Stimulated activated CD4-positive, alpha-beta T cell treated with anti-CD3 and anti-CD28 coated beads, Interleukin-4, amount 100 ng/mL, for 4 hours (primary cell): ENCODE measurements at places on chromosomes 7 and 10.
A peak's percentile ranks its signal among the peaks of the same experiment; 100 is the strongest.

DNA sequence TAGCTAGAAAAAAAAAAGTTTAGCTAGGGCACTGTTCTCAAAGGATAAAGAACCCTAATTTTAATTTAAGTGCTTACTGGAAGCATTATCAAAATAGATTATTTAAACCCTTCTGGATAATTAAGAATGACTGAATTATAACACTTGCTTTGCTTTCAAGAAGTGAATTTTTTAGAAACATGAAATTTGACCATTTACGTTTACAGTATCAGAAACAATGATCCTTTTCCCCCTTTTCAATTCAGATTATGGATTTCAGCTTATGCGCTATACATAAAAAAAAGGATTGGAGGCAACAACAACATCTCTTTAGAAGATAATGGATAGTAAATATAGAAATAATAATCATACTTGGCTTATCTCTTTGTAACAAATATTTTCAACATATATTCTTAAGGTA lies 39.2 kb downstream of the CREM start:
- DNase-seq, result no peak

DNA sequence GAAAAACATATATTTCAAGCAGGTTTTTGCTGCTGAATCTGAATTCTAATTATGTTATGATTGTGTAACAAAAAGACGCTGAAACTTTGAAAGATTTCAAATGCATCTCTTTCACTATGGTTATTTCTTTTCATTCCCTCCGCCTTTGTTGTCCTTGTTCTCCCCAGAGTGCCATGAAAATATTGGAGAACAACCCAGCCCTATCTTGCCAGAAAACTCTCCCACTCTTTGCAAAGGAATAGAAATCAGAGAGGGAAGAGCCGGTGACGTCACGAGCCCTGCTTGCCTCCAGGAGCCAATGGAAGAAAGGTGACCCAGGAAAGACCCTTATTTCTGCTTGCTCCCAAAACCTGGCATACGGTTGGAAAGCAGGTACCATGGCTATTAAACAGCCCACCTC lies 3.4 kb downstream of the GFRA1 start:
- DNase-seq, result no peak

DNA sequence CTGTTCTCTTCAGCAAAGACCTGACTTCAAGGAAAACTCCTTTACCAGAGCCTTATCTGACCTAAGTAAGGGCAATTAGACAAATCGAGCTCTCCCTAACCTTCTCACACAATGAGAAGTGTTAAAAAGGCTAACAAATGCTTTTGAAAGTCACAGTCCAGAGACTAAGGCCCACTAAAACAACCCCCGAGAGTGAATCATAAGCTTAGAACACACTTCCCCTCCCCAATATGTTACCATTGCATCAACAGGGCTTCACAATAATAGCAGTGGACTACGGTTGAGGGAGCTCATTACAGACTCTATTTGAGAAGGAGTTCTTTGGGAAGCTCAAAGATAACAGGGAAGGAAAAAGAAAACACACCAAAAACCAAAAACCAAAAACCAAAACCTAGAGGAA lies 28.6 kb upstream of the ZEB1 start:
- DNase-seq, result no peak

DNA sequence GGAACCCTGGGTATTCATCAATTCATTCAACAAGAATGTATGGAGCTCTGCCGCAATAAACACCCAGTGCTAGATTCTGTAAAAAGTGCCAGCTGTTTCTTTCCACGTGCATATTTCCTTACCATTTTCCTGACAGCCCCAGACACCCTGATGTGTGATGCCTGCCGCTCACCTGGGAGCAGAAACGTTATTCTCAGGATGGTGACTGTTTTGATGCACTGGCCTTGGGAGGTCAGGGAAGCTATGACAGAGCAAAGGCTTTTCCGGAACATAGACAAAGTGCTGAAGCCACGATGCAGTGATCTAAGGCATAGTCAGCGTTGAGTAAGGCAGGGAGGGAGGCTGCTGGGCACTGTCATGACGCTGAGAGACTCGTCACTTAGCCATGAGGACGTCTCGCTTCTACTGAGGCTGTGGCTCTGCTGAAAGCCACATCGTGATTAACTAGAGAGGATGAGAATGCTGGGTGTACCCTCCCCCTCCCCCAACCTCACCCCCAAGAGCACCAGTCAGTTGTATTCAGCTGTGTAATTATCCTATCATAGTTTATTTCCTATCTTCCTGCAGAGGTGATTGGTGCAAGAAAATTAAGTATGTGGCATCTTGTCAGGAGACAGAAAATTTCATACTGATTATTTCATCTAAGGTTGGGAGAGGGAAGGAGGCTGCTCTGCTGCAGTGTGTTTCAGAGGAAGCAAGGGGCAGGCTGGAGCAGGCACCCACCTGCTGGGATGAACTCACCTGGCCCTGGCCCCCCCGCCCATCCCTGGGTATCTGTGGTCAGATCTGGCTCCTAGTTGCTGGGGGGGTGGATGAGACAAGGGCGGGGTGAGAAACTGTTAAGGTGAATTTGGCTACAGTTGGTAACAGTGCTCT lies 48.8 kb upstream of the SMNDC1 start:
- peak; percentile 56 for DNase-seq

DNA sequence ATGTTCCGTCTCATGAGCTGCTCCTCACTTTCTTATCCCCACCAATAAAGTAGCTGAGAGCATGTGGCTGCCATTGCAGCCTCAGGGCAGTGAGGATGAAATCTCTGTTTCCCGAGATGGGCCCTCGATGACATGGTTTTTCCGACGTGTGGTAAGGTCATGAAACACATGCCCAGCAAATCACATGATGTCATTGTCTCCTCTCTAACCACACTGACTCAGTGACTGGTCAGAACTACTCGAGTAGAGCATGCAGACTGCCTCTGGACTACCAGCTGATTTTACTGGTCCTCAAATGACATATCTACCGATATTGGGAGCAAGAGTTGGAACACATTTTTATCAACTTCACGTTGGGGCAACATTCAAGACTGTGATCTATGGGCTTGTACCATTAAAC lies 786.1 kb downstream of the CNTNAP2 start:
- no peak for DNase-seq

GRCh38 chr10:116056445-116057293 lies 216.3 kb downstream of the GFRA1 start:
- no peak for DNase-seq

DNA sequence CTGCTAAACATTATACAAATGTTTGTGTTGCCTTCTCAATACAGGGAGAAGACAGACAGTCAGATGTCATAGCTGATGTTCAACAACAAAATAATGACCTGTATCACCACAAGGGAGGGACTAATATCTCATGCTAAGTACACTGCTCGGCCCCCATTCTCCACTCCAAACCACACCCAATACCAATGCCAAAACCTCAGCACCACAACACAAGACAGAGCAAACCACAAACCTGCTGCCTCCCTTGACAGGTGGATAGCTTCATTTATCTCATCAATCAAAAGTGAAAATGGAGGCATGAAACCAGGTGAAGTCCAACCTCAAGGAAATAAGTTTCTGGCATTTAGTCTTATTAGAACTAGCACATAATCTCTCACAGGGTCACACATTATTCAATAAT lies 109.5 kb downstream of the PARD3 start:
- no peak for DNase-seq

DNA sequence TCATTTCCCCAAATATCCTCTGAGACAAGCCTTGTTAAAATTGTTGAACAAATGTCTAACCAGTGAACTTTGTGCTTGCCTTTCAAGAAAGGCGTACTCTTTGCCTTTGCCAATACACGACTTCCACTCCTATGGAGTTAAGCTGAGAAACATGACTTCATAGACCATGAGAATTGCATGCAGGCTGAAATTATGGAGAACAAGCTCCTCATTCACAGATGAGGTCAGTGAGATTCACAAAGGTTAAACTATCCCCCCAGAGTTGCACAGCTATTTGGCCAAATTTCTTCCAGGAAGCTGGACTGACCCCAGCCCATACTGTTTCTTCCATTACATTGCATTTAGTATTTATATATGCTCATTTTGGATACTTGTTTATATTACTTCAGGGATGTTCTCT lies 221.4 kb upstream of the SEMA3C start:
- DNase-seq, result no peak

- no peak for DNase-seq
Measured at GRCh38 chr7:151311294-151311864, 30.2 kb upstream of the NUB1 start.

- DNase-seq, result no peak
Measured at GRCh38 chr10:112361951-112362751, 11.8 kb upstream of the ACSL5 start.

- DNase-seq, result no peak
Measured at GRCh38 chr7:157444011-157444842, 107.4 kb downstream of the DNAJB6 start.

DNA sequence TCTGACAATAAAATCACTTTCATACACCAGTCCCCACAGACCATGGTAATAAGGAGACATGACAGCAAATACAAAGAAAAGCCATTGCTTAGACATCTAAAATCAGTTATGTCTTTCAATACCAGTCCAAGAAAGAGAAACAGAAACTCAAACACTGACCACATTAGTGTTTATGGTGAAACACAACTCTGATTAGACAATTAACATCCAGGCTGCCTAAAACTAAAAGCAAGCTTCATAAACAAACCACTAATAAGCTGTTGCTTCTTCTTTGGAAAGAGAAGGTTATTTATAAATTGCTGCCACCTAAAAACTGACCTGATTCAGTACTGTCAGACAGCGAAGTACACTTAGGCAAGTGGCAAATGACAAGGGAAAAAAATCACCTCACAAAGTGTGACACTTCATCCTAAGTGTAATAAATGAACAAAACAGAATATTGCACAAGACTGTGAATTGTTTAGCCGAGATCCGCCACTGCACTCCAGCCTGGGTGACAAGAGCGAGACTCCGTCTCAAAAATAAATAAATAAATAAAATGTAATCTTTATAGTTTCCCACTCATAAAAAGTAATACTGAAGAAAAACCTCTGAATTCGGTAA lies 277.4 kb downstream of the PARD3 start:
- no peak for DNase-seq

GRCh38 chr7:2488681-2489080 lies 12.5 kb upstream of the GRIFIN start:
- DNase-seq, result no peak

DNA sequence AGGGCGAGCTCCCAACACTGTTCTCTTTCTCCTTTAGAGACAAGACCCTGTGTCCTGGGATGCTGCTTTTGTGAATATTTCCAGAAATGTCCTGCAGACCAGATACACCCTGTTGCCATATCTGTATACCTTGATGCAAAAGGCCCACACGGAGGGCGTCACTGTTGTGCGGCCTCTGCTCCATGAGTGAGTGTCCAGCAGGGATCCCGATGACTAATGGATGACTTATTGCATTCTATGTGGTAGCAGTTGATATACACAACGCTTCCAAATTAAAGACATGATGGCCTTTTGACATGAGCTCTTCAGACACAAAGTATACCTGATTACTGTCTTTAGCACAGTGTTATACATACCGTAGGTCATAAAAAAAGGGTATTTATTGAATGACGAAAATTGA lies 45.0 kb upstream of the MGAM2 start:
- DNase-seq, result no peak

DNA sequence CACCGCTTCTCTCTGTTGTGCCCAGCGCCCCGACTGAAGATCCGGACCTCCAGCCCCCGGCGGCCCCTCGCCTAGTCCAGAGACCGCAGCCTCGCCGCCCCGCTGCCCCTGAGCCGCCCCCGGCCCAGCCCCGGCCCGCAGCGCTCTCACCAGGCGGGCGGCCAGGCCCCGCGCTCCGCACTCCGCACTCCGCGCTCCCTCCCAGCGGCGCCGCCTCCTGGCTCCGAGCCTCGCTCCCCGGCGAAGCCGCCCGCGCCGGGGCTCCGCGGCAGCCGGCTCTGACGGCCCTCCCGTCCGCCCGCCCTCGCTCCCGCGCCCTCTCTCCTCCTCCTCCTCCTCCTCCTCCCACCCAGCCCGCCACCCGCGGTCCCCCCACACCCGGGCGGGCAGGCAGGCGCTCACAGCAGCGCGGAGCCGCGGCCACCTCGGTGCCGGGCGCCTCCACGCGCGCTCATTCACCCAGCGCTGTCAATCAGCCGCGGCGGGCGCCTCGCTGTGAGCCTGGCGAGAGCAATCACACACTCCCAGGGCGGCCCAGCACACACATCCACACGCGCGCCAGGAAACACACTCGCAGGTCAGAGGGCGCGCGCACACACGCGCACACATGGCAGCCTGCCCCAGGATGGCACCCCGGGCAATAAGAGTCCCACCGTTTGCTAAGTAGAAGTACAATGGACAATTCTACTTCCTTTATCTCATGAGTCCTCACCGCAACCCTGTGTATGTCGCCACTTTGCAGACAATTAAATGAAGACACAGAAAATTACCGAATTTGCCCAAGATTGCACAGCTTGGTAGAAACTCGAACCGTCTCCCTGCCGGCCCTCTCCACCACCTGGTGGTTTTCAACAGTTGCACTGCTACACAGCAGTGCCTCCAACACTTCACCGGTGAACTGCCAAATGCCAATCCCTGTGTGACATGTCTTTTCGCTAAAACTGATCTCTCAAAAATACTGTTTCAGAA lies at the start of gene PRRT4:
TSS of gene PRRT4 (minus strand) at position 280 of the 969 bp plus-strand sequence.
- DNase-seq, result peak; percentile 41

DNA sequence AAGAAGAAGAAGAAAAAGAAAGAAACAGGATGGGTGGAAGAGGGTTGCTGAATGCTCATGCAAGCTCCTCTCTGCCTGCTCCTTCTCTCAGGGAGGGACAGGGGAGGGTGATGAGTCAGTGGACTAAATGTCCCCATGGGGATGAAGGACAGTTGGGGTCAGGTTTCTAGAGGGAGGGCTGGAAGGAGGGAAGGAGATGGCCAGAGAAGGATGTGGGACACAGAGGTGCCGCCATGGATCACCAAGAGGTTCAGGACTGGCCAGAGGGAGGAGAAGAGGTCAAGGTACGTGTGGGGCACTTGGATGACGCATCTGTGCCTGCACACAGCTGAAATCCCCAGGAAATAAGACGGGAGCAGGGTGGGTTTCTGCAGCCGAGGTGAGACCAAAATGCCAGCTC lies 88.9 kb upstream of the GTF2I start:
- no peak for DNase-seq

GRCh38 chr10:24251547-24251946 lies 42.6 kb downstream of the KIAA1217 start:
- DNase-seq, result no peak

DNA sequence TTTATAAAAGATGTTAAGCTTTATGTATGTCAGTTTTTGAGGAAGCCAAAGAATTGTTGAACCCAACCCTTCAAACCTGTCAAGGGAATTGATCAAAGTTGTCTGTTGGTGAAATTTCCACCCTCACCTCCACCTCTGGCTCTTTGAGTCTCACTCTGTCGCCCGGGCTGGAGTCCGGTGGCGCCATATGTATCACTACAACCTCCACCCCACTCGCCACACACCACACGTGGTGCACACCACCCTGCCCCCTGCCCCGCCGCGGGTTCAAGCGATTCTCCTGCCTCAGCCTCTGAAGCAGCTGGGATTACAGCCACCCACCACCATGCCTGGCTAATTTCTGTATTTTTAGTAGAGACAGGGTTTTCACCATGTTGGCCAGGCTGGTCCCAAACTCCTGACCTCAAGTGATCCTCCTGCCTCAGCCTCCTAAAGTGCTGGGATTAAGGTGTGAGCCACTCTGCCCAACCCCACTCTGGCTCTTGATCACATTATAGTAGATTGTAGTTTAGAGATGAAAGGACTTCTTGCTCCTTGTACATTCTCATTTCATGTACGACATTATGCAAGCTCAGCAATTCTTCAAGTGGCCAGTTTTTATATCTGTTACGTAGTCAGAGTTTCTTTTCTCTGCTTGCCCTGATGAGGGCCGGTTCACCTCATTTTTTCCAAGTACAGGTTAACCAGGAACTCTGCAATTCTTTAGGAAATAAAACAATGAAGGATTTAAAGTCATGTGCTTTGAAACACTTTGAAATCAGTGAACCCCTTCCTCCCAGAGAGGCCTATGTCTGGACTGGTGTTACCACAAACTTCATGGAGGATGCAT lies 7.0 kb downstream of the BAMBI start:
- DNase-seq, result no peak

- DNase-seq, result no peak
Measured at GRCh38 chr7:42452356-42452755, 215.3 kb upstream of the GLI3 start.
